ENCODE measurements at places on chromosomes 3 and 15.

DNA sequence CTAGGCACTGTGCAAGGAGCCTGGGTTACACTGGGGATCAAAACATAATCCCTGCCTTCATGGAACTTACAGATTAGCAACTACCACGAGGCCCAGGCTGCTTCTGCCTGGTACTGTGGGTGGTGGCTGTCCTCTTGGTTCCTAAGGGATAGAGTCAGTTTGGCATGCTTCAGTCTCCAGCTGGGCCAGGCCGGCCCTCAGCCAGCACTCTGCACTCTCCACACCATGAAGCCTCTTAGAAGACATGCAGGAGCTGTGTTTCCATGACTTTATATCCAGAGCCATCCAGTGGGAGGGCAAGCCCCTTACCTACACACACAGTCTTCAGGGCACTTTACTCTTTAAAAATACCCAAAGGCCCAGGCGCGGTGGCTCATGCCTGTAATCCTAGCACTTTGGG lies 54.4 kb downstream of the ATP1B3 start:
- DNase-seq, result no peak

DNA sequence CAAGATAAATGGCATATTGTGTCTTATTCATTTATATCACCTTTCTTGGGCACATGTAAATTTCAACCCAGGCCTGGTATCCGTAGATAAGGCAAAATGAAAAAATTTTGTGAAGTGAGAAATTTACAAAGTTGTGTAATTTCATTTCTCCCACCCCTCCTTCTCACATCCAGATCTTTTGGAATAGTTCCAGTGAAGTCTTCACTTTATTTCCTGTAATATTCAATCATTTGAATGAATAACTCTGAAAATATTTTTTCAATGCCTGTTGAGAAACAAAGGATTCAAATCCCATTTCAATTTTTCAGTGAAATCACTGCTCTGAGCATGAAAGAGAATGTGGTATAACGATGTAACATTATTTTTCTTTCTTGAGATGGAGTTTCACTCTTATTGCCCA lies 53.4 kb downstream of the BTLA start:
- DNase-seq, result no peak

- no peak for DNase-seq
Measured at GRCh38 chr15:85578941-85579701, 198.7 kb downstream of the AKAP13 start.

DNA sequence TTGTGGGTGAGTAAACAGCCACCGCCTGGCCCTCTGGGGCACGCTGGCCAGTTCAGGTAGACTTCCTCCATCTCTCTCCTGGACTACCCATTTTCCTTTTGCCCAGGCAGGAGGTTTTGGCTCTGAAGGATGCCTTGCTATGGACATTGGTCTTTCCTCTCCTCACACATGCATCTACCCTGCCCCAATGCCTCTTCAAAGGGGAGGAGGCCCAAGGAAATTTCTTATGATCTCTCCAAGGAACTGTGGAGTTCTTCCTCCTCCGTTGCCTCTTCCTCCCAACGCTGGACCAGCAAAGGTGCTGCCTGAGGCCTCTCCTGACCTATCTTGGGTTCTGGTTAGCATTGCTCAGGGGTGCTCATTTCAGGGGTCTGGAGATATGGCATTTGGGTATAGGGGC lies 33.5 kb downstream of the POMGNT2 start:
- no peak for DNase-seq
